Activated naive CD4-positive, alpha-beta T cell treated with Interleukin-2 at 50 U/mL for 16 hours (primary cell): ENCODE measurements at places on chromosomes 16 and 17.

DNA sequence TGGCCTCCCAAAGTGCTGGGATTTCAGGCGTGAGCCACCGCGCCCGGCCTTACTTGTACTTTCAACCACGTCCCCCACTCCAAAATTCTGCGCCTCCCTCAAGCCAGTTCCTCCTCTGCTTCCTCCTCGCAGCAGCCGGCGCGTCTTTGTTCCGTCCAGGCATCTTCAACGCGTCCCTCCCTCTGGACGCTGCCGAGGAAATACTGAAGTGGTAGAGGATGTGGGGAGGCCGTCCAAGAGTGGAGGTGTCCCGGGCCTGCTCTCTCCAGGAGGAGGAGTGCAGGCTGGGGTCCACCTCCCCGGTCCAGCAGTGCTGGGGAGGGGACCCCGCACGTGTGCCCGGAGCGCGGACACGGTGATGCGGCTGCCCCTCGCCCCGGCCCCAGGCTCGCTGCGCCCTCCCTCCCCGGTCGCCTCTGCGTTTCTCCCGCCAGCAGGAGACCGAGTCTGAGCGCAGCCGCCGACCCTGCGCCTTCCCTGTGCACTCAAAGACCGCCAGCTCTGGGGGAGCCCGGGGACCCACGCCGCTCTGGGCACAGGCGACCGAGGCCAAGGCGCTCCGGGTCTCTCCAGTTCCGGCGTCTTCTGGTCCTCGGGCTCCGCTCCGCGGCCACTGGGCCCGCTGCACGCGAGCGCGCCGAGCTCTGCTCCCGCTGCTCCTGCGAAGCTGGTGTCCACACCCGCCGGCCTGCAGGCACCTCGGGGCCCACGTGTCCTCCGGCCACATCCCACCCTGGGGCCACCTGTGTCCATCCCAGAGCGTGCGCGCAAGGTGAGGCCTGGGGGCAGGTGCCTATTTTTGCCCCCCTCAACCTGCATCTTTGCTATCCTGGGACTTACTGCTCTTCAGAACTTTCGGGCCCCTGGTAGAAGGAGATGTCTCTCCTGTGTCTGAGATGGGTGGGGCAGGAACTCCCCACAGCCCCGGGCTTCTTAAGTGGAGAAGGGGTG, 31.7 kb downstream of the OSBPL7 start:
- peak; percentile 63 for DNase-seq

GRCh38 chr16:27452569-27453493, 50.9 kb downstream of the IL21R start:
- DNase-seq: no peak

- no peak for DNase-seq
These were observed 490.5 kb upstream of the CDH5 start for GRCh38 chr16:65876056-65876408.

DNA sequence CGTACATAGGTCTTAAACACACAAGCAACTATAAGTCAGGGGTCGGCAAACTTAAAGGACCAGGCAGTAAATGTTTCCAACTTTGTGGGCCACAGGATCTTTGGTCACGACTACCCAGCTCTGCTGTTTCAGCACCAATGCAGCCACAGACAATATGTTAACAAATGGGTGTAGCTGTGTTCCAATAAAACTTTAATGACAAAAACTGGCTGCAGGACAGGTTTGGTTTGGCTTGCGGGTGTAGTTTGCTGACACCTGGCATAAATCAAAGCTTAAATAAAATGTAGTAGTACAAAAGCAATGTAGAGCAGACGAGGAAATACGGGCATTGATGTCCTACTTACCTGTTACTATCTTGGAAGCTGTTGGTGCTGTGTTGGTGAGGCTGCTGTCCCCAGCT, 84.7 kb downstream of the SLC5A11 start:
- DNase-seq: no peak

DNA sequence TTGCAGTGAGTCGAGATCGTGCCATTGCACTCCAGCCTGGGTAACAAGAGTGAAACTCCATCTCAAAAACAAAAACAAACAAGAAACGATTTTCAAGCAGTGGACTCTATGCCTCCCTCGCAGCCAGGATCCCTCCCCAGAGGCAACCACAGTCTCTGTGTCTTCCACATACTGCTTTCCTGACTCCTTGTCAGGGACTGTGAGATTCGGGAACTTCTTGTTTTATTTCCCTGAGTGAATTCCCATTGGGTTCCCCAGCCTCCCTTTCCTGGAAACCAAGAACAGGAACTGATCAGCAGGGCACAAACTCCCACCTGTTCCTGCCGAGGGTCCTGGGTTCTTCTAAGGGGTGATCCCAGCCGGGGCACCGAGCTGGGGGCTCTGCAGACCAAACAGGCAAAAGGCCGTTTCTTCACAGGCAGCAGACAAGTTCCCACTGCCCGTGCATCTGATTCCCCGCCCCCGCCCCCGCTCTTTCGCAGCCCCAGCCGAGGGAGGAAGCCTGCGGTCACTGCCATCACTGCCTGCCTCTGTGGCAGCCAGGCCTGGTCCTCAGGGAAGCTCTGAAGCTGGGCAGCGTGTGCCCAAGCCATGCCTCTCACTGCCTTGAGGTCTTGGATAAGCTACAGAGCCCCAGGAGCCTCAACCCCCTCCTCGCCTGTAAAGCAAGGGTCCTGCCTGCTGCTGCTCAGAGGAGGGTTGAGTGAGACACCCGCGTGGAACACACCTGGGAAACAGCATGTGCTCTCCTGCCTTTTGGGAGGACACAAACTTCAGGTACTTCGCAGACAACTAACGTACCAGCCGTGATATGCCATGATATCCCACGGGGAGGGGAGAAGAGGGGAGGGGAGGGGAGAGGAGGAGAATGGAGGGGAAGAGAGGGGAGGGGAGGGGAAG, 5.5 kb upstream of the PIEZO1 start:
- peak; percentile 67 for DNase-seq

GRCh38 chr17:60900688-60901087, 223.0 kb downstream of the BCAS3 start:
- DNase-seq: no peak

DNA sequence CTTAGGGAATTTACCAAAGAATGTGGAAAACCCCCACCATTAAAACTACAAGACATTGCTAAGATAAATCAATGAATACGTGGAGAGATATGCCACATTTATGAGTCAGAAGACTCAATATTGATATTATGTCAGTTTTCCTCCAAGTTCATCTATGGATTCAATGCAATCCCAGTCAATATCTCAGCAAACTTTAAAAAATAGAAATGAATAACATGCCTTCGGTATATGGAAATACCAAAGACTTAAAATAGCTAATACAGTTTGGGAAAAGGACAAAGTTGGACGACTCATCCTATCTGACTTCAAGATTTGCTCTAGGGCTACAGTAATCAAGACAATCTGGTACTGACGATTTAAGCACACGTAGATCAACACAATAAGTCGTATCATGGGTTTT, 31.2 kb downstream of the PIK3R5 start:
- DNase-seq: no peak

DNA sequence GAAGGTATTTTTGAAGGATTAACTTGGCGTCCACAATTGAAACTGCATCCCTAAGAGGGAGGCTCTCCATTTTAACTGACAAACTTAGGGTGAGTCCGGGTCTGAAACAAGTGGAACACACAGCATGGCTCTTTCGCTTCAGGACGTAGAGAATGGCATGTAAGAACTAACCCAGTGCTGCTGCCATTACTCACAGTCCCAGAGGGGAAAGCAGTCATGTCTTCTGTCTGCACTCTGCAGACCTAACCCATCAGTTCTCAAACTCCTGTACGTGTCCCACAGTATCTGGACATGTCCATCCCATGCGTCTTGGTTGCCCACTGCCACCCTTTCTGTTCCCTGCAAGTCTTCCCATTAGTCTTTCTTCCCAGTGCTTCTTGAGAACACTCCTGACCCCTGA, 563 bp downstream of the ST6GALNAC1 start:
- no peak for DNase-seq

DNA sequence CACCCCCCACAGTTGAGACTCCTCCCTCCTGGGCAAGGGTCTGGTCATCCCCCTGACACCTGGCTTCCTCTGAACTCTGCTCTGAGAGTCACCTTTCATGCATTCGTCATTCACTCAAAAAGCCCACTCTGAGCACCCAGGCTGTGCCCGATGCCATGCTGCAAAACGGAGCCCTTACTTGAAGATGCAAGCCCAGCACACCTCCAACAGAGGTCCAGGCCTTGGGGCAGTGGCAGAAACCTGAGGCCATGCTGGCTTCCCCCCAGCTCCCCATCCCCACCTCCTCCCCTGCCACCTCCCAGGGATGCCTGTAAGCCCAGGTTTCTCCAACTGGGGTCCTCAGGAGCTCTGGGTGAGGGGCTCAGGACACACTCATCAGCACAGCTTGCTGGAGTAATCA, 67.7 kb upstream of the TNRC6C start:
- no peak for DNase-seq

DNA sequence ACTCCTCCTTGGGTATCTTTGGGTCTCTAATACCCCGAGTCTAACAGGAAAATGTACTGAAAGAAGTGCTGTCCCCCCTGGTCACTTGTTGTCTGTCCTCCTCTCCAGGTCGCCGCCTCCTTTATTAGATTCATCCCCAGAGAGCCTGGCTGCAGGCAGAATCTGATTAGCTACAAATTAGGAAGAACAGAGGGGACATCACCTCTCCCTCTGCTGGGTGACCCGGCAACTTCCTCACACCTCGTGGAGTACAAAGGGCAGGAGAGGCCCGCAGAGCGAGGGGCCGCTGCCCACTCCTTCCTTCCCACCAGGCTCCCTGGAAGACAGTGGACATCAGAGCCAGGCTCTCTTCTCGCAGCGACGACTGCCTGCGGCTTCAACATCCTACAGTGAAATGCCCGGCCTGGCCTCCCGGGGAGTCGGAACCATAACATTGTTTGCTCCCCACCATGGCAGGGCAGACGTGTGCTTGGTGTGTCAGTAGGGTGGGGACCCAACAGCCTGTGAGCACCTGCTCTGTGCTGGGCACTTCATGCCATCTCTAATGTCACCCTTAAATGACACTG, 5.3 kb downstream of the CYB561 start:
- DNase-seq: no peak

DNA sequence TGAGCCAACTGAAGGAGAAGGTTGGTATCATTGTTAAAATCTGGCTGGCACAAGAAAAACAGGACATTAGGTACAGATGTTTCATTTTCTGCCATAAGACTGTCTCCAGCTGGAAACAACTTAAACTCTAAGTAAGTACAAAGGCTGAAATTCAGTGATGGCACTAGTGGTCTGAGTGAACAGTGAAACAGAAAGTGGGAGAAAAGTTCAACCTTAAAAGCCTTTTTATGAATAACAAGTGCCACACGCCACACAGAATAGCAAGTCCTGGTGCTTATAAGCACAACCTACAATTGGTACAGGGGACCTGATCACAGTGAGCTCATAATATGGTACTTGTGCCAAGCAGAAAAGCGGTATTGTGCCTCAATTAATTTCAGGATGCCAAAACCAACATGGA, 56.7 kb downstream of the CEP112 start:
- DNase-seq: no peak

DNA sequence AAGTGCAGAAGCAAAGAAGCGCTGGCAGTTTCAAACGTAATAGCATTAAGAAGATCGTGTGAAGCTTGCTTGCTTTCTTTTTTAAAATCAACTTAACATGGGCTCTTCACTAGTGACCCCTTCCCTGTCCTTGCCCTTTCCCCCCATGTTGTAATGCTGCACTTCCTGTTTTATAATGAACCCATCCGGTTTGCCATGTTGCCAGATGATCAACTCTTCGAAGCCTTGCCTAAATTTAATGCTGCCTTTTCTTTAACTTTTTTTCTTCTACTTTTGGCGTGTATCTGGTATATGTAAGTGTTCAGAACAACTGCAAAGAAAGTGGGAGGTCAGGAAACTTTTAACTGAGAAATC, 17.4 kb upstream of the RAB11FIP4 start:
- no peak for DNase-seq

DNA sequence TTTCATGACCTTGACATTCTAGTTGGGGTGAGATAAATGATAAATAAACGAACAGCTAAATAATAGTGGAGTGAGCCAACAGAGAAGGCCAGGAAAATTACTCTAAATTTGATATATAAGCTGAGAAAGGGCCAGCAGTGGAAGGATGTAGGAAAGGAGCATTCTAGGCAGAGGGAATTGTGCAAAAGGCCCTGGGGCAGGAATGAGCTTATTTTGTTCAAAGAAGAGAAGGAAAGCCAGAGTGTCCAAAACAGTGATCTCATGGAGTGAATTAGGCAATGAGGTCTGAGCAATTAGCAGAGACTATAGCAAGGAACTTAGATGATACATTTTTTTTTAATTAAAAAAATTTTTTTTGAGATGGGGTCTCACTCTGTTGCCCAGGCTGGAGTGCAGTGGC, 43.3 kb upstream of the CLEC19A start:
- DNase-seq: no peak

- no peak for DNase-seq
These were observed 60.8 kb upstream of the MED9 start for GRCh38 chr17:17416007-17416399.

DNA sequence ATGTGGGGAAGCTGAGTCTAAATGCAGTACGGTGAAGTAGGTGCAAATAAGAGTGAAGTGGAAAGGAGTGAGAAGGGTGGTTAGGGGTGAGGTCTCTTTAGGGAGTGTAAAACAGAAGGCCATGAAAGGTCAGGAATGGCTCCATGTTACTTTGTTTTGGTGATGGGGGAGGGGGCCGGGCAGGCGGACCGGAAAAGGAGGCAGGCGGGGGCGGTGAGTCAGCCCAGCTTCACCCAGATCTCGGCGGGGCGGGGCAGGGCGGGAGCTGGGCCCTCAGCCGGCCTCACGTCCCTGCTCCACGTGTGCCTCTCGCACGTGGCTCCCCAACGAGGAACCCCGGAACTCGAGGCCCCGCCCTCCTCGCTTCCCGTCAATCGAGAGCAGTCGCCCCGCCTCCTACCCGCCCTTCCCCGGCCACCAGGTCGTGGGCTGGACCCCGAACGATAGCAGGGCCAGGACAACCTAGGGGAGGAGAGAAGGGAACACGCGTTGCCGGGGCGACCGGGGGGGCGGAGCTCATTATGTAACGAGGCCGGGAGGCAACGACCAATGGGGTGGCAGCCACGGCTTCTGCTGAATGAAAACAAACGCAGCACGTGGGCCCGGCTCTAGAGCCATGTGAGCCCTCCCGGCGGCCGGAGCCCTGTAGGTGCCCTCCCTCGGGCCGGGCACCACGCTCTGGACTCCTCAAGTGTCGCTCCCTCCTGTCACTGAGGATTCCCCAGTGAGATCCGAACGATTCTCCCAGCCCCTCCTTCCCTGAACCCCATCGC, 1.4 kb downstream of the NR1D1 start:
- peak; percentile 100 for DNase-seq

- DNase-seq: no peak
These were observed 2.1 kb upstream of the MFAP4 start for GRCh38 chr17:19388791-19389785.

- DNase-seq: no peak
These were observed 7.2 kb downstream of the ABHD15 start for GRCh38 chr17:29559640-29560039.

- DNase-seq: no peak
These were observed 823 bp upstream of the ZNF469 start for GRCh38 chr16:88381820-88382451.

DNA sequence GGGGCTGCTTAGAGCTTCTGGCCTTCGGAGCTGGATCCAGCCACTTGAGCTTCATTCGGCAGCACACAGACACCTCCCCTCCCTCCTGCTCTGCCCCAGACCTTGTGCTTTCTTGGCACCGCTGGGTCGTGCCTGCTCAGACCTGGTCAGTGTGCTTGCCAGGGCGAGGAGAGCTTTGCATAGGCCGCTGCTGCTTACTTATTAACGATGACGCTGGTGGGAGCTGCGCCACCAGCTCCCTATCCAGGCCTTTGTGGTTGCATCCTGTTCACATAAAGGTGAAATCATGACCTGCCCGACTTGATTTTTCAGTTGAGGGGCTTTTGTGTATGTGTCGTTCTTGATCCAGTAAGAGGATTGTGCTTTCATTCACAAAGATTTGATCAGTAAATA, 101.1 kb downstream of the MSI2 start:
- DNase-seq: no peak

GRCh38 chr16:78927766-78928165, 672.8 kb downstream of the MAF start:
- no peak for DNase-seq
